Left ventricle myocardium inferior (tissue), 1 donor: ENCODE measurements at places on chromosomes 11 and 22. TPM values are rescaled to one million over a fixed set of nuclear protein-coding genes. Genes with fewer than 3 reads are reported as not detected.

Gene SNX32
- not detected for total RNA-seq

Gene MYOD1
- not detected for total RNA-seq

Gene MS4A15
- total RNA-seq: not detected

Gene HBG1
- total RNA-seq: not detected

Gene PHLDB1
- total RNA-seq: 102 TPM

Gene OR5AS1
- not detected for total RNA-seq

Gene CCDC90B
- total RNA-seq: 24.0 TPM

Gene OR8D1
- total RNA-seq: not detected

Gene KCNJ11
- total RNA-seq: 17.5 TPM

Gene OR51E2
- not detected for total RNA-seq

Gene SYT12
- 0.05 TPM for total RNA-seq

Gene OR51B4
- total RNA-seq: not detected

Gene CADM1
- 51.1 TPM for total RNA-seq

Gene OR56A1
- not detected for total RNA-seq

Gene GRIA4
- not detected for total RNA-seq

Gene PIH1D2
- total RNA-seq: 2.2 TPM

Gene CDC42EP1
- total RNA-seq: 17.7 TPM

Gene HBG2
- total RNA-seq: not detected

Gene CATSPER1
- not detected for total RNA-seq

Gene OSBP2
- 22.2 TPM for total RNA-seq

Gene TMEM86A
- total RNA-seq: 5.4 TPM

Gene PHETA2
- 3.4 TPM for total RNA-seq

Gene MB
- total RNA-seq: 16,708 TPM

Gene ESAM
- total RNA-seq: 40.0 TPM

Gene SYT7
- 18.9 TPM for total RNA-seq

Gene SIAE
- total RNA-seq: 68.8 TPM
